ENCODE measurements at places on chromosomes 1 and 21.

DNA sequence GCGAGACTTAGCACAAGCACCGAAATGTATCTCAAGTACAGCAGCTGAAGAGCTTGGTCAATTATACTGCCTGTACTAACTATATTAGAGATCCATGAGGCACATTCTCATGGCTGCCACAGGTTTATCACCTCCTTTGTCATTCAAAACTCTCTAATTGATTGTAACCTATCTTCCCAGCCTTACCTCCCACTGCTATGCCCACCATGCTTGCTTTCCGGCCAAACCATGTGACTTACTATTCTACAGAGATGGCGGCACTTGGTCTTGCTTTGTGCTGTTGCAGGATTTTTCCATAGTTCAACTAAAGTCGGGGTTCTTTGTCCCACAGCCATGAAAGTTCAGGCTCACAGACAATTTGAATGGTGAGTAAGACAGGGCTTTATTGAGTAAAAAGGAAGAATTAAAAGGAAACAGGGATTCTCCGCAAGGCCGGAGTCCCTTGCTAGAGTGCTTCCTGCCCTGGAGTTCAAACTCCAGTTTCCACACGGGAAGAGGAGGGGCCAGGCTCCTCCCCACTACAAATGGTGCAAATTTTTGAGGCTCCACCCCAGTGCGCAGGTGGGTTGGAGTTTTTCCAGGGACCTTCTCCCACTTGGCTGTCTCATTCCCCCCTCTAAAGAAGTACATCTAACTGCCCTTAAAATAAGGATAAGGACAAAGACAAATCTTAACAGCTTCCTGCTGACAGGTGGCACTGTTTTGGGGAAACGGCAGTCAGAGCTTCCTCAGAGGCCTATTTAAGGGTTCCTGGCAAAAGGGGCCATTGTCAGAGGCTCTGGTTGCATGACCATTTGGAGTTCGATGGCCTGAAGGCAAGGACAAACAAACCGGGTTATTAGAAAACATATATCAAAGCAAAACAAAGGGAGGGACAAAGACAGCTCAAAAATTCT, 28.7 kb downstream of the FMO2 start:
- DNase-seq: no peak

DNA sequence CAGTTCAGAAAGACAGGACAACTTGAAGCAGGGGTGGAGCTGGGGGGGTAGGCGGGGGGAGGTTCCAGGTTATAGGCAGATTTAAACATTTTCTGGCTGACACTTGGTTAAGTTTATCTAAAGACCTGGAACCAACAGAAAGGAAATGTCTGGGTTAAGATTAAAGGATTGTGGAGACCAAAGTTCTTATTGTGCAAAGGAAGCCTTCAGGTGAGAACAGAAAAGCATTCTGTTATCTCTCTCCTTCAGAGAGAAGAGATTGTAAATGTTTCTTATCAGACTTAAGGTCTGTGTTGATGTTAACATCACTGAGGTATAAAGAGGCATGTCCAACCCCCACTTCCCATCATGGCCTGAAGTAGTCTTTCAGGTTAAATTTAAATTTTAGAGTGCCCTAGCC, 3.7 kb upstream of the ACADM start:
- no peak for DNase-seq

DNA sequence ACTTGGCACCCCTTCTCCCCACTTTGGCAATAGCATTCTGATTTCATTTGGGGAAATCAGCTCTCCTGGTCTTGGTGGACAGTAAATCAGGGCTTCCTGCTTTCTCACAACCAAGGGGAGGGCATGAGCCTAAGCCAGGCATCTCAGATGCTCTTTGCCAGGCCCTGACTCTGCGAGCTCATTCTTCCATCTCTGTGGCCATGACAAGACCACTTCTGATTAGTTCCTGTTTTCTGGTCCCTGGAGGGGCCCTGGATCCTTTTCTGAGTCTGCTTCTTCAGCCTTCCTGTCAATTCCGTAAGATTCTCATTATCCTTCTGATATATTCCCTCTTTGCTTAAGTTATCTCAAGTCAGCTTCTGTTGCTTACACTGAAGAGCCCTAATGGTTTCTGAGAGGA, 210.4 kb downstream of the HIVEP3 start:
- no peak for DNase-seq

DNA sequence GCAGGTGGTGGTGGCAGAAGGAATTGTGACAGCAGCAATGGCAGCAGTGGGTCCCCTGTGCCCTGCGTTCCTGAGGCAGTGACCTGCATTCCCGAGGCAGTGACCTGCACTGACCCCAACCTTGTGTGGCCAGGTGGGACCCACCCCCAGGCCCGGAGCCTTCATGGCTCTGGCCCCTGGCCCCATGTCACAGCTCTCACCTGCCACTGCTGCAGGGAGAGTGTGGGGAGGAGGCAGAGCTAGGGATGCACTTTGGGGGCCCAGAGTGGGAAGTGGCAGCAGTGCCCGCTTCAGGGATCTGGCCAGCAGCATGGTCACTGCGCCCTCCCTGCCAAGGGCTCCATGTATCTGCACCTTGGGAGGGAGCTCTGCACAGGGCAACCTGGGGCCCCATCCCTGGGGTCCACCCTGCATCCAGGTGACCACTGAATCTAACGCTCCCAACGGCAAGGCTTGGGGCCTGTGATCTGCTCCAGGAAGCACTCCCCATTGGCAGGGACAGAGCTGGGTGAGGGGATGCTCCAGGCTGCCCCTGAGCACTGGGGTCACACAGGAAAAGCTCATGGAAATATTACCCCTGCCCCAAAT, 618.6 kb downstream of the RWDD3 start:
- no peak for DNase-seq

- no peak for DNase-seq
Observed at GRCh38 chr1:43783671-43784205, 76.4 kb downstream of the ST3GAL3 start.

- DNase-seq: no peak
Observed at GRCh38 chr1:22953057-22953739, 19.5 kb downstream of the LACTBL1 start.

GRCh38 chr1:12525311-12526181, 92.5 kb downstream of the DHRS3 start:
- no peak for DNase-seq

GRCh38 chr1:241457421-241457820, 62.1 kb downstream of the FH start:
- DNase-seq: no peak

- no peak for DNase-seq
Observed at GRCh38 chr1:113452921-113453770, 62.8 kb downstream of the MAGI3 start.

- DNase-seq: no peak
Observed at GRCh38 chr1:9900142-9901043, 9.7 kb downstream of the CTNNBIP1 start.

DNA sequence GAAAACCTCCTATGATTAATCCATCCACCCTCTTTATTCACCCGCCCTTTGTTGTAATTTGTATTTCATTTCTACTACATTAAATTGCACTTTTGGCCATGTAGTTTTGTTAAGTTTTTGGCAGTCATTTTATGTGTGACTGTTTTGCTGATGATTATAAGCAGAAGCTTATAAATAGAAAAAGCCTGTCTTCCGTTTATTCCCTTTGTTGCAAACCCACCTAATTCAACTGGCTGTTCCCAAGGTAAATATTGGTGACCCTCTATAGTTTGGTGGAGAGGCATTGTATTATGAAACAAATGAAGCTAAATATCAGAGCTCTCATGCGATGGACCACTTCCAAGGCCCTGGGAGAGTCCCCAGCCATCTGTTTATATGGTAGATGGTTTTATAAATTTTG, 36.7 kb upstream of the IGSF3 start:
- DNase-seq: no peak

- DNase-seq: no peak
Observed at GRCh38 chr1:21840981-21841380, 28.9 kb downstream of the LDLRAD2 start.
